ENCODE measurements at places on chromosomes 12 and 14. TPM values are rescaled to one million over a fixed set of nuclear protein-coding genes. Genes with fewer than 3 reads are reported as not detected.

HIP1R gene
- total RNA-seq, result 17.5 TPM

PARP11 gene
- total RNA-seq, result 5.4 TPM

CELA1 gene
- total RNA-seq, result not detected

ST8SIA1 gene
- total RNA-seq, result not detected

GRCh38 chr12:55713721-55714120 lies 2.1 kb upstream of the BLOC1S1 start:
- no peak for DNase-seq

TEX52 gene
- not detected for total RNA-seq

CLEC9A gene
- total RNA-seq, result not detected

DNA sequence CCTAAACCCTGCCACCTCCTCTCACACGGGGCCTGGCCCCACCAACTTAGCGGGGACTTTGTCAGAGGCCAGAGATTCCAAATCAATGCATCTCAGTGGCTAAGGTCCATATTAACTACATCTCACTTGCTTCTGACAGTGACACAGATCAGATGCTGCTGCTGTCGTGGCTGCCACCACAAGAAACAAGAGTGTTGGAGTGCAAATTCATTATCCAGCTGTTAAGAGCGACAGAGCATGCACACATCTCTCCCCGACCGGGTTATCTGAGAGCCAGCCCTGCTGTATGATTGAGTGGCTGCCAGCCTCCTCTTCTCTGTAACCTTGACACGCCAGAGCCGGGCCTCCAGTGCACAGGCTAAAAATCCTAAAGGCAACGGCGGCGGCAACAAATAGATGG lies 40.2 kb downstream of the SPRING1 start:
- no peak for DNase-seq

OR11H7 gene
- total RNA-seq, result not detected

- DNase-seq, result no peak
These were observed 90.4 kb downstream of the SLC24A4 start for GRCh38 chr14:92413379-92413778.

DNA sequence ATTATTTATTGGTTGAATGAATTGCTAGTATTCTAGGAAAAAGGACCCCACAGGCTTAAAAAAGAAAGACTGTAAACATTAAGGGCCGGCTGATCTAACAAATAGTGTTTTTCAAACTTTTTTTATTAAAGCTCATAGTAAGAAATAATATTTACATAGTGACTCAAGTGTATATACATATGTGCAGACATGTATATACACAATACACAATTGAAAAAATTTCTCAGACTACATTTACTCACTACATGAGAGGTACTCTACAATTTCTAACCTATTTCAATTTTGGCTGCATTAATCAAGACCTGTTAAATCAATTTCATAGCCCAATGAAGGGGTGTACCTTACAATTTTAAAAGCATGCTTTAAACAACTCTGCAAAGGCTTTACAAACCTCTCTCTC lies 17.5 kb downstream of the KCNH5 start:
- DNase-seq, result no peak

GRCh38 chr12:118982984-118983761 lies 1.8 kb downstream of the SRRM4 start:
- DNase-seq, result no peak

C3AR1 gene
- total RNA-seq, result 0.40 TPM

ZNF385A gene
- total RNA-seq, result 0.34 TPM

DNA sequence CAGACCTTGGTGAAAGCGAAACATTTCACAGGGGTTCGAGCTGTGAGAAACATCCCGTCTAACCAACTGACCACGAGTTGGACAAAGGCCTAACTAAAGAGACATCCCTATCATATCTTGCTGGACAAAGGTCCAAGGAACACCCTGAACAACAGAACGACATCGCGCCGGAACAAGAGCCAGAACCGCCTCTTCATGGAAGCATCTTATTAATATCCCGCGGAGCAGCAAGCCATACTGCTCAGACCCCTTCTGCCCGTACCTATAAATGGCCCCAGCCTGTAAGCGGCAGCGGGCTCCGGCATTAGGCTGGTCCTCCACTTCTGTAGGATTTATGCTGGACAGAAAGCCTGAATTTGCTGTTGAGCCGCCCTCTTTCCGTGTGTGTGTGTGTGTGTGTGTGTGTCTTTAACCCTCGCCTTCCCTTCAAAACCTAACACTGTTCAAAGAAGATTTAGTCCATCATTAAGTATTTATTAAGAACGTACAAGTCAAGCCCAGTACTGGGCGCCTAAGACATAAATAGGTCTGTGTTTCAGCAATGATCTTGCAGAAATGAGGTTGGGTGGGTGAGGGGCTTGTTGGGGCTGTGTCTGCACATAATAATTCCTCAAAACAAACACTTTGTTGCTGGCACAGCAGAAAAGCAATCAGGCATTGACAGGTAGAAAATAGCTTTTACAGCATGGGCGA lies 1.9 kb downstream of the SLC6A15 start:
- peak; percentile 44 for DNase-seq

DNA sequence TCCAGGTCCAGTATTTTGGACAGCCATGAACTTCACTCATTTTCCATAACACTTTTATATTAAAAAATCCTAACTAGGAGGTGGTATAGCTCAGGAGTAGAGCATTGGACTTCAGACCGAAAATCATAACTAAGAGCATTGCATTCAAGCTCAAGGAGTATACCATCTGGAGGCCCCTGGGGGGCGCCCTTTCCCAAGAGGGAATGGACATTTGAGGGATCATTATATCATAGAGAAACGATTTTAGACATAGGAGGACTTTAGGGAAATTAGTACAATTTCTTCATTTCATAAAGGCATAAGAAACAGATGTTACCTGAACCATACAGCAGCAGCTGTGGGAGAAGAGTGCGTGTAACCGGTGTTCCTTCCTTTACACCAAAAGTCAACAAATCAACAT lies 5.2 kb upstream of the ATG14 start:
- DNase-seq, result peak; percentile 29

Measured in Daoy (cell line).